NCI-H2171 treated with DMSO at 0.1 percent for 48 hours (cell line): ENCODE measurements at places on chromosomes 11 and 22.
A peak's percentile ranks its signal among the peaks of the same experiment; 100 is the strongest.

DNA sequence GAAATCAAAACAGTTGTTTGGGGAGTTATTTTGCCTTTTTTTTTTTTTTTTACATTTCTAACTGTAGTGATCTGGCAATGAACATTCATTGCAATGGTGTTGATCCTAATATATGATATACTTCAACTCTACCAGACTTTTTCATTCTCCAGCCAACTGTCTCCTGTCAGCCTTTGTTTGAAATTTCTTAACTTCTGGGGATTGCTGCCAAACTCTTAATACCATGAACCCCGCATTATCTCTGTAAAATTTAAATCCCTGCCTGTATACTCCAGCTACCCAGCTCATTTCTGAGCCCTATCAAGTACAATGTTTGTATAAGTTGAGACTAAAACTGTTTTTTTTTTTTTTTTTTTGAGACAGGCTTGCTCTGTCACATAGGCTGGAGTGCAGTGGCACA is 280.7 kb downstream of the TTC28 start:
- DNase-seq: no peak

- DNase-seq: no peak
These were observed 92.7 kb downstream of the ETS1 start for GRCh38 chr11:128494418-128495332.

- no peak for DNase-seq
These were observed 11.2 kb upstream of the DGKZ start for GRCh38 chr11:46335890-46336562.

DNA sequence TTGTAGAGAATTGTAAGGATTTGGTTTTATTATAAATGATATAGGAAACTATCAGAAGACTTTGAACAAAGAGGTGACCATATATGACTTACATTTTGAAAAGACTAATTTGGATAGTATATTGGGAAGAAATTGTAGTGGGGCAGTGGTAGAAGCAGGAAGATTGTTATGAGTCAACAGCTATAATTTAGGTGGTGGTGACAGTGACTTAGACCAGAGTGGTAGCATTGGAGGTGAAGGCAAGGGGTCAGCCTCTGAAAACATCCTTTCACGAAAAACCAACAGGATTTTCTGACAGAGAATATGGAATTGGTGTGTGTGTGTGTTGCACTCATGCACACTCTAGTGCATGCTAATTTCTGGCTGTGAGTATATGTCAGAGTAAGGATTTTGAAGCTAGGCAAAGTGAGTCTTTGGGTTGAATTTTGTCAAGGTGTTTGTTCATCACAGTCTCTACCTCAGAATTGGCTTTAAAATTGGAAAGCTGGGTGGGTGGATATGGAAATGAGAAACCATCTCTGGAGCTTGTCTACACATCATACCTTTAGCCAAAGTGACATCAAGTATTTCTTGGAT is 8.2 kb upstream of the HBE1 start:
- DNase-seq: no peak

GRCh38 chr22:29260031-29260560 is 7.7 kb downstream of the RHBDD3 start:
- no peak for DNase-seq

DNA sequence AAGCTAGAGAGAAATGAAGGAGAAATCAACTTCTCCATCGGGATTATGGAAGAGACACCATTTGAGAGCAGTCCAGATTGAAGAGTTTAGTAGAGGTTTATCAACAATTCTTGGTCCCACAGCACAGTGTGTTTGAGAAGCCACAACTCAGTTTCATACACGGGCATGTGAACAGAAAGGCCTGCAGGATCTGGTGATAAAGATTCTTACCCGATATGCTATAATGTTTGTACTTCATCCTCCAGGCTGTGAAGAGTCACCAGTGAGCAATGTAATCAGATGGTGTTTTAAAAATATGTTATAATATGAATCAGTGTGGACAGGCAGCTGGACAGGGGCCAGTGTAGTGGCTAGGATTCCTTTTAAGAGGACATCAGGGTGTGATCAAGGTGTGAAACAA is 29.7 kb upstream of the VWA5A start:
- DNase-seq: no peak

- no peak for DNase-seq
These were observed 8.5 kb upstream of the ADORA2A start for GRCh38 chr22:24418786-24419474.

DNA sequence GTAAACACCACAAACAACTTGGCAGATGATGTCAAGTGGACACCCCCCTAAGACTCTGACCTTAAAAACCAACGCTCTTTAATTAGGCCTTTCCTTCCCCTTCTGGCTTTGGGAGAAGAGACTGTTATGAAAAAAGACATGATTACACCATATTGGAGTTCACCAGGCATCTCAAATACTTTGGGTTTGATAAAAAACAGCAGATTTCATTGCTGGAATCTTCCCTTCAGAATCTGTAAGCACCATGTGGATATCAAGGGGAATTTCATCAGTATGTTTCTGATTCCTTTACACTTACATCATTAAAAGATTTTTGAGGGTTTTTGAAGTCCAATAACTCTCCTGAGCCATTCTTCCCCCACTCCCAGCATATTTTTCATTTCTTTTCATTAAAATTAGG is 85.6 kb downstream of the KIRREL3 start:
- no peak for DNase-seq

DNA sequence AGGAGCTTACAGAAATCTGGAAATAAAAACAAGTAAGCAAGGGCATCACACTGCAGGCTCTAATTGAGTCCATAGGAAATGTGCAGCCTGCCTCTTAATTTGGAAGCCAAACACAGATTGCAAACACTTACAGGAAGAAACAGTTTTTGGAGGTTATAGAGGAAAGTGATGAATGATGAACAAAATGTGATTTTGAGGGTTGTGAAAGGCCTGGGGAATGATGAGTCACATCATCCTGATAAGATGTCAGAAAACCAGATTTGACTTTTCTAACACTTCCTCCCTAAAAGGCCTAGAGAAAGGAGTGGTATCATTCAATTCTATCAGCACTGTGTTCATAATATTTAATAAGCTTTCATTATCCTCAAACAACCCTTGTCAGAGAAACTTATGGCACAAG is 96.6 kb upstream of the POU2AF2 start:
- DNase-seq: no peak

GRCh38 chr22:50529416-50529896 is 356 bp downstream of the TYMP start:
- DNase-seq: no peak

DNA sequence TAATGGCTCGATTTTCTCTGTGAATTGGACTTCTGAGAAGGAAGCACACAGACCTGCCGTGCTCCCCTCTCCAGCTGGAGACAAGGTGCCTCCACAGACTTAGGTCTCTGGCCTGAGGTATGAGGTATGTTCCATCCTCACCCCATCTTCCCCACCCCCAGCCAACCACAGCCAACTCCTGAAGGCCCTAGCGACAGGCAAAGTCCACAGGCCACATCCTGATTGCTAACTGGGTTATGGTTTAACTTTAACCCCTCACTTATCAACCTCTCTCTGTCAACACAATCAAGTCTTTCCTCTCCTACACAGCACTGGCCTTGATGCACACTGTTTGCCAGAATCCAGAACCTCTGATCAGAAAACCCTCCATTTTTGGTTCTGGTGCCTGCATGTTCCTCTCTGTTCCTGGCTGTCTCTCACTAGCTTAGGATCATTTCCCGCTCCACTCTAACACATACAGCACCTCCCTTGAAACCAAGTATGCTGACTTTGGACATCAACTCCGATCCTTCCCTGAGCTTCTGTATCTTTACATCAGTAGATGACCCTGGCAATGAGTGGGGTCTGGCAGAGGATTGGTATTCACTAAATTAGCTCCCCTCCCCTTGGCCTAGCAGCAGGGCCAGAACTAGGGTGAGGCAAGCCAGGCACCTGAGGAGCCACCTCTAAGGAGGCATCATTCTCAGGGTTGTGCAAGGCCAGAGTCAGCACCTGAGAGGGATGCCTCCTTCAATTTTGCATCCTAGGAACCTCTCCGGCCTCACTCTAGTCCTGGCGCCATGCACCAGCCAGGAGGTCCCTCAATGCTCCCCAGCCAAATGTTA is 22.0 kb downstream of the JAML start:
- no peak for DNase-seq

DNA sequence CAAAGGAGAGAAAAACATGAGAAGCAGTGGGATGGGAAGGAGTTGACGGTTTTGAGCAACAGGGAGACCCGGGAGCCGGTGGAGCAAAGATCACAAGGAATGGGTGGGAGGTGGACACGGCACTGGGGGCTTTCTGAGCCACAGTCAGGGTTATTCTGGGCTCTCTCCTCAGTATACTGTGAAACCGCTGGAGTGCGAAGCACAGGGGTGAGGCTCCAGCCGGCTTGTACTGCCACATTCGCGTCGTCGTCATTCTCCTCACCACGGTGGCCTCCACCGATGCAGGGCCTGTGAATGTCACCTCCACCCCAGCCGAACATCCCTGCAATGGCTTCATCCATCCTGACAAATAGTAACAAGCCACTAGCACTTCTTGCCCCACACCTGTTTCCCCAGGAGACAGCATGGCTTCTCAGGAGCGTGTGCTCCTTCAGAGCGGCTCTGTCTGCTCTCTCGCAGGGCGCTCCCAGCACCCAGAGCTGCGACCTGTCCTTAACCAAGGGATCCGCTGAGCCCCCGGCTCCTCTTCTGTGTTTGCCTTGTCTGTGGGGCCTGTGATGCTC is 1165.3 kb downstream of the TBC1D22A start:
- no peak for DNase-seq

GRCh38 chr22:40533712-40534378 is 102.7 kb downstream of the MRTFA start:
- DNase-seq: no peak

GRCh38 chr11:93407777-93408401 is 77.3 kb downstream of the DEUP1 start:
- no peak for DNase-seq

- no peak for DNase-seq
These were observed 461.7 kb upstream of the CADM1 start for GRCh38 chr11:115965767-115966504.

GRCh38 chr11:118142809-118143208 is 9.8 kb downstream of the SCN4B start:
- DNase-seq: peak; percentile 70

- DNase-seq: no peak
These were observed 109.8 kb downstream of the KCNQ1 start for GRCh38 chr11:2554338-2555207.

DNA sequence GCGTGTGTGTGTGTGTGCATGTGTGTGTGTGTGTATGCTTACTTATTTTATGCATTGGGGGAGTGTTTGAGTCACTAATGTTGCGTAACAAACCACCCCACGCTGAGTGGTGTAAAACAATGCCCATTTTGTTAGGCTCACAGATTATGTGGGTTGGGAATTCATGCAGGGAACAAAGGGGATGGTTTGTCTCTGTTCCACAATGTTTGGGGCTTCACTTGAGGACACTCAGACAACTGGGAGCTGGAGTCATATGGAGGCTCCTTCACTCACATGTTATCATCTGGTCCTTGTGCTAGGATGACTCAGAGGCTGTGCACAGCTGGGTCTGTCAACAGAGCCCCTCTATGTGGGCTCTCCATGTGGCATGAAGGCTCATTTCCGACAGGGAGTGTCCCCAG is 51.3 kb upstream of the LARGE1 start:
- DNase-seq: peak; percentile 38

DNA sequence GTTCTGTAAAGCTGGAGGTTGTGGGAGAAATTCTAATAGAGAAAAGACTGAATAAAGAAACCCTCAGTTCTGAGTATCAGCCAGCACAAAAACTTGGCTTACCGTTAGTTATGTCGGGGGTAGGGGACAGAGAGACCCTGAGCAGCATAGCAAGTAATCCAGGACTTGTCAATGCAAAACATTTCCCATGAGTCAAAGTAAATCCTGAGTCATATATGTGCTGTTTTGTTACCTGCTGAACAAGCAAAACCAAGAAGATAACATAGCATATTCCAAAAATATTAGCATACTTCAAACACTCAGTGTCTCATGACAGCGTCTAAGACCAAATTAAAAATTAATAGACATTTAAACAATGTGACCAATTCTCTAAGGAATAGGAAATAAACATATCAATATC is 75.1 kb upstream of the LUZP2 start:
- no peak for DNase-seq

DNA sequence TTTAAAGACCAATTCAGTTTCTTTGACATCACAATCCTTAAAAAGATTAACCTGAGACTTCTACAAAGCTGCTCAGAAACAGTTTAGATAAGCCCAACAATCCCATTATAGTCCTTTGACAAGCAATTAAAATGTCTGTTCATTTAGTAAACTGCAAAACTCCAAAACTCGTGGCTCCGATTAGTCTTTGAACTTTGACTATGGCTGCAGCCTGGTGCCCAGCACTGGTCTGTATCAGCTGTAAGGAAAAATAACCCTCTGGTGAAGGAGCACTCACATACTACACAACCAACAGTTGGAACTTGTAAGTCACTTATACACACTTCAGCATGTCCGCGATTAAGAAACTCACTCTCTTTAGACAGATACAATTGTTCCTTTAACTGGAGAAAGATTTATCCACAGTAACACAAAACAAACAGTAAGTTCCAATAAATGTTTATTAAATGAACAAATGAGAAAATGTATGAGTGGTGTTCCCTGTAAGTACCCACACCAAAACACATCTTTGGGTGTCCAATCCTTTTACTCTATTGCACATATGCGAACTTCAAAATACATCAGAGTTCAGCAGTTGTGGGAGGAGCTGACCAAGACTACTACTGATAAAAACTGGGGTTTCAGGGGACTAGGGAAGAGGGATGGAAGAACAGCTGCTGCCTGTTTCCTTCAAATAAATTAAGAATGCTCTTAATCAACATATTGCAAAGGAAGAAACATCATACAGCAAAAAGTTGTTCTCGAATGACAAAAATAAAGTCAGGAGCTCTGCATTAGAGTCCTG is 36.4 kb downstream of the PITPNB start:
- no peak for DNase-seq

- DNase-seq: no peak
These were observed 944.6 kb downstream of the OPCML start for GRCh38 chr11:132587716-132588115.

- DNase-seq: no peak
These were observed 428.7 kb downstream of the TBC1D22A start for GRCh38 chr22:47190957-47191670.

- DNase-seq: no peak
These were observed 29.2 kb downstream of the ALG12 start for GRCh38 chr22:49889071-49889470.

DNA sequence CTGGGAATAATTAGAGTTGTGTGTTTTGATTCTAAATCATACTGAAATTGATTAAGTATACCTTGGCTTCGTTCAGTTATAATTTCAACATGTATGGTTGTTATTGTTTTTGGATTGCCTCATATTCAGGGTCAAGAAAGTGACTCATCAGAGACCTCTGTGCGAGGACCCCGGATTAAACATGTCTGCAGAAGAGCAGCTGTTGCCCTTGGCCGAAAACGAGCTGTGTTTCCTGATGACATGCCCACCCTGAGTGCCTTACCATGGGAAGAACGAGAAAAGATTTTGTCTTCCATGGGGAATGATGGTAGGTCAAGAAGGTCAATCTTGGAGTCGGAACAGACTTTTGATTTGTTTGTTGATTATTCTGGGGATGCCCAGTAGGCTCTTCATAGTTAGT is 40.4 kb downstream of the KMT2A start:
- DNase-seq: no peak

GRCh38 chr11:47661245-47661644 is 18.9 kb upstream of the MTCH2 start:
- DNase-seq: no peak
